ENCODE measurements at places on chromosomes 16 and 17.
A peak's percentile ranks its signal among the peaks of the same experiment; 100 is the strongest.

GRCh38 chr17:37490638-37491614 is 1.2 kb downstream of the DUSP14 start:
- peak; percentile 30 for DNase-seq

DNA sequence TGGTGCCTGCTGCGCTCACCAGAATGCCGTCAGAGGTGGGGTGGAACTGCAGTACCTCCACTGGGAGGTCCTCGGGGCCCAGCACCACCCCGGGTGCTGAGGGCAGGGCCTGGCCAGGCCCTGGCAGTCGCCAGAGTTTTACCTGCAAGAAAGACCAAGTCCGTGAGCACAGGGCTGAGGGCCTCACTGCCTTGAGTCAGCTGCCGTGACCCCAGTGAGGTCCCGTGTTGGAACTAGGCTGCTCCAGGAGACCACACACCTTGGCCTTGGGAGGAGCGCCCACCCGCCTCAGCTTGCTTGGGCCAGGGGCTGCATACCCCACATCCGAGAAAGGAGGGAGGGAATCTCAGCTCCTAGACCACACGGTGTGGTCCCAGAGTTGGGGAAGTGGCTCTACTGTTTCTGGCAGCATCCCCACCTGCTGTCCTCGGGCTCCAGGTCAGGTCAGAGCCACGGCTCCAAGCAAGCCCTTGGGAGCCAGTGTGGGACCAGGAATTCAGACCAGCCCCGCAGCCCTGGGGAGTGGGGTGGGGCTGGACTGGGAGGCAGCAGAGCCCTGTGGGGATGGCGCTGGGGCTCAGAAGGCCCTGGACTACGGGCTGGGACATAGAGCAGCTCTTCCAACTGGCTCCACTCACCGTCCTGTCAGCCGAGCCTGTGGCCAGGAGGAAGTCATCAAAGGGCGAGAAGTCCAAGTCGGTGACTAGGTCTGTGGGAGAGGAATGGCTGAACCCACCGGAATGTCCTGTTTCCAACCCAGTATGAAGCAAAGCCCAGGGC is 8.7 kb downstream of the CORO7 start:
- DNase-seq: no peak

GRCh38 chr16:85618521-85618920 is 5.4 kb downstream of the GSE1 start:
- no peak for DNase-seq

DNA sequence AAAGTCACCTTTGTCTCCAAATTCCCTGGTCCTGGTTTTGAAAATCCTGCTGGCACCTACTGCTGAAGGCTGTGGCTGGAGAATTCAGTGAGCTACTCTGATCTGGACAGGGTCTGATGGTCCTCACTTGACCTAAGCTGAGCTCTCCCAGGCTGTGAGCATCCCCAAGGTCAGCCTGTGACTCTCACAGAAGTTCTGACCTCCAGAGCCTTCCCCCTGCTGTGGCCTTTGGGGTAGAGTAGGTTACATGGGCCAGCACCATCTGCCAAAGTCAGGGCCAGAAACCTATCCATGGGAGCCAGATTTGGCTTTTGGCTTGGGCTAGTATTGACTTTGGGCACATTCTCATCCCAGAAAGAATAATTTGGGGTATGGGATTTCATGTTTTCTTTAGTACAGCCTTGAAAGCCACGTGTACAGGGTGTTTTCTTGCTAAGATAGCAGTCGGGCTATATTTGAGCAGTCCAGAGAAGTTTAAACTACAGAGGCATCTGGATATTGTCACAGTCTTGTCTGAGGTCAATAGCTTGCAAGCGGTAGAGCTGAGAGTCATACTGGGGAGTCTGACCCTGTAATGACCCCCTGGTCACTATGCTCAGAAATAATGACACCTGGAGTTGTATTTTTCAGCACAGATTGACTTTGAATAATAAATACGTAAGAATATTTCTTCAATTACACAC is 6.2 kb upstream of the AGRP start:
- DNase-seq: peak; percentile 72

- no peak for DNase-seq
These were observed 178.9 kb downstream of the C16orf95 start for GRCh38 chr16:87138316-87138715.

GRCh38 chr17:73643001-73643851 is 1.0 kb downstream of the SDK2 start:
- DNase-seq: peak; percentile 45

GRCh38 chr16:21618281-21618680 is 18.9 kb downstream of the METTL9 start:
- no peak for DNase-seq
